ENCODE measurements at places on chromosomes 5 and 9. TPM values are rescaled to one million over a fixed set of nuclear protein-coding genes. Genes with fewer than 3 reads are reported as not detected.

Gene TNFSF15
- 5.4 TPM for total RNA-seq

Gene PCDHGB3
- total RNA-seq = 2.7 TPM

DNA sequence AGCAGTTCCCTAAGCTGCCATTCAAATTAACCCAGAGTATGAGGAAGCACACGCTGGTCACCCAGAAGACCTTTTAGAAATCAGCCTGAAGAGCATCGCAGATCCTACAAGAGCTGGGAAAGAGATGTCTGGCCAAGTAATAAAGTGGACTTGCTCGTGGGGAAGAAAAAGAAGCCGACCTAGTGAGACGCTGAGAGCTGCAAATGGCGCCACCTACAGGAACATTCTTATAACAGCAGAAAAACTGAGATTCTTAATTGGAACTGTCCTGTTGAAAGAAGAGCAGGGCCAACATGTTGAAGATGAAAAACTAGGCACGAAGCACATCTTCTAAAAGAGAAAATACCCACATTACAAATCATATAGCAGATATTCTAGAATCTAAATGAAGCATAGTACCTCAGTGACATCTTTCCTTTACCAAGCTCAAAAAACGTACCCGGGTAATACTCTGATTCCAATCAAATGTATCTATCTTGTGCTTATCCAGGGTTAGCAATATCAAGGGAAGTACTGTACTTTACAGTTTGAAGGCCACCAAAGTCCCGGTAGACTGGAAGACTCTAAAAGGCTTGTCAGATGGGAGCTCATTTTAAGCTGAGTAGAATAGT, 3.9 kb upstream of the GNAQ start:
- no peak for DNase-seq

DNA sequence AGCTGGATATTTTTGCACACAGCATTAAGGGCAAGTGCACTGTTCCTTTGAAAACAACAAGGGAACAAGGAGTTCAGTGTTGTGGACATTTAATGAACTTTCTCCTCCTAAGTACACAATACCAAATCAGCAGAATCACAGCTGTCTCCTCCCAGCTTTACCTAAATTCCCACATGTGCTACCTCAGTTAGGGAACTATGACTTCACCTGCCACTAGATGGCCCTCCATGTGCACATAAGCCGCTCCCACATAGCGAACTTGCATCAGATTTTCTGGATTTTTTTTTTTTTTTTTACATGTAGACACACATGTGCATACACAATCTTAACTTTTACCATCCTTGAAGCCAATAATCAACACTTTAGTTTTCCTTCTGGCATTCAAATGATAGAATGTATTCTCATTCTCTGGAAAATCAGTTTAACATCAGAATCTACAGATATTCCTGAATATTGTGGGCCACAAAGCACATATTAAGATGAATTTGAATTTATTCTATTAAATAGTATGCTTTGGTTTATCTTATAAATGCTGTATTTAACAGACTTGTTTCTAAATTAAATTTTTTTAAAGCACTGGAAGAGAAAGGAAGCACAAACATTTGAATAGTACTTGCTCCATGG, 123.6 kb downstream of the PALM2AKAP2 start:
- no peak for DNase-seq

- DNase-seq = no peak
Measured at GRCh38 chr5:147780924-147781573, 1.5 kb downstream of the JAKMIP2 start.

- no peak for DNase-seq
Measured at GRCh38 chr9:120532891-120533290, 47.1 kb downstream of the CDK5RAP2 start.

Gene CDX1
- 0.30 TPM for total RNA-seq

Gene GKAP1
- 28.3 TPM for total RNA-seq

DNA sequence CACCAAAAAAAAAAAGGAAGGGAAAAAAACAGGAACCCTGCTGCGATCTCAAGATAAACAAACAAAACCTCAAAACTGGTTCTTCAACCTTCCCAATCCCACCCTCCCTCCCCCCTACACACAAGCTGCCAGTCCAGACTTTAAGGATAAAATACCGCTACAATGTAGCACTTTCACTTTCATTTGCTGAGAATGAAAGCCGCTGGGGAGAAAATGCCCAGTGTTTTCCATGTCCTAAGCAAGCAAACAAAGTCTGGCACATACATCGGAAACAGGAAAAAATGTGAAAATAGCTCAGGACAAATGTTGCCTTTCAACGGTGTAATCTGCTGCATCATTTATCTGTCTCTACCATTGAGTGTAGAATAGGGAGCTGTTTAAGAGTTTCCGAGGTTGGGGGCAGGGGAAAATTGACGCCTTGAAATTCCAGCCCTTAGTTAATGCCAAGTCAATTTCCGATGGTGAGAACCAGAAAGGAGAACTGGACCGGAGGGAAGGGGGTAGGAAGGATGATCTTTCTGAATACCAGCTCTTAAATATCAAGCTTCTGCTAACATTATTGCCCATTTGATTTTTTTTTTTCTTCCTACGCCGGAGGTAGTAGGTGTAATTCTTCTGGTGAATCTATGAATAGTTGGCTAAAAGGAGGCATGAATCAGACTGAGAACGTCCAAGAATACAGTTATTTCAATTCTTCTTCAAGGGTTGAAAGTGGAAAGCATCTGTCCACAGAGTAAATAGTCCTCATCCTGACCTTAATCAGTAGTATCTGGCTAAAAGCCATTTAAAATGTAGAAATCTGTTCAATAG, 1.2 kb upstream of the ADAMTS6 start:
- no peak for DNase-seq

GRCh38 chr5:39107350-39107749, 33.2 kb upstream of the RICTOR start:
- DNase-seq = no peak

DNA sequence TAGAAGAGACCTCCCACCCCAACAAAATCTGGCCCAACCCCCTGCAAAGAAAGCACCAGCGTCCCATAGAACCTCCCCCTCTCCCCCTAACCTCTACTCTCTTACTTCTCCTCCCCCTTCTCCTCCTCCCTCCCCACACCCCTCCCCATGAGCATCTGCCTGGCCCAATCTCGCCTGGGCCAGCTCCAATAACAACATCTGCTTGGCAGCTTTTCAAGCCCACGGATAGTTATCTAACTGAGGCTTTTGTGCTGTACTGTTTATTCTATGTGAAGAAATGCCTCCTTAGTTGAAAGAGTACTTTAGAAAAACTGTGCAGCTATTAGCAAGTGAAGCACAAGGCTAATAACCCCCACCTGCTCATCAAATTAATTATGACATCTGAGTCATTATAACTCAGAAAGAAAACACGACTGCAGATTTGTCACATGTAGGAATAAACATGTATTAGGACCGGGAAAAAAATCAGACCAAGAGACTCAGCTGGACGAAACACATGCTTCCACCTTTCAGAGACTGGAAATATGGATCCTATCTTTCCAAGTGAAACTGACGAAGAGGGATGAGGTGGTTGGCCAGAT, 42.8 kb downstream of the NFIB start:
- DNase-seq = no peak

DNA sequence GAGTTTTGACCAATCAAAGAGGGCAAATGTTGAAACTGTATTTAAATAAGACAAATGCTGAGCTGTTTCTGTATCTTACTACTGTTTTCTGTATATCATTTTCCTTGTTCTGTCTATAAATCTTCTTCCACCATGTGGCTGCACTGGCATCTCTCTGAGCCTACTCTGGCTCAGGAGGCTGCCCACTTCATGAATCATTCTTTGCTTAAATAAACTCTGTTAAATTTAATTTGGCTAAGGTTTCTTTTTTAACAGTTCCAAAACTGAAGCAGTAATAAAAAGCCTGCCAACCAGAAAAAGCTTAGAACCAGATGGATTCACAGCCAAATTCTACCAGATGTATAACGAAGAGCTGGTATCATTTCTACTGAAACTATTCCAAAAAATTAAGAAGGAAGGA, 40.2 kb upstream of the TAS2R1 start:
- no peak for DNase-seq

DNA sequence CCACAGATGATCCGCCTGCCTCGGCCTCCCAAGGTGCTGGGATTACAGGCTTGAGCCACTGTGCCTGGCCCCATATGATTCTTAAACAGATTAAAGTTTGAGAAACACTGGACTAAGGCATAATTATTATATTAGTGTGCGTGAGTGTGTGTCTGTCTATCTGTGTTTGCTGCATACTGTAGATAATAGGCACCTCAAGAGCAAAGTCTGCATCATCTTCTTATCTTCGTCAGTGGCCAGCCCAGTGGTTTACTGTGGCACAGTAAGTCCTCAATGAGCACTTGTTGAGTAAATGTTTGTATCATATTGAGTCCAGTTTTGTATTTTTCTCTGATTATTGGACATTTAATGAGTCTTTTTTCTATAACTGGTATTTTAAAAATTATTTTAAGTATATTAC, 81.7 kb downstream of the ITGA1 start:
- no peak for DNase-seq

Gene FAM170A
- not detected for total RNA-seq

Gene CAMK4
- 1.9 TPM for total RNA-seq

Gene PTCD2
- 17.8 TPM for total RNA-seq

Gene LECT2
- not detected for total RNA-seq

Gene DDX4
- total RNA-seq = not detected

GRCh38 chr5:169695025-169695625, 58.0 kb downstream of the DOCK2 start:
- DNase-seq = no peak

- no peak for DNase-seq
Measured at GRCh38 chr5:113800686-113801085, 287.2 kb downstream of the YTHDC2 start.

GRCh38 chr5:171454549-171454948, 35.1 kb downstream of the FGF18 start:
- DNase-seq = no peak

Gene GTF3C4
- total RNA-seq = 20.9 TPM

Gene ARSI
- total RNA-seq = 3.1 TPM

DNA sequence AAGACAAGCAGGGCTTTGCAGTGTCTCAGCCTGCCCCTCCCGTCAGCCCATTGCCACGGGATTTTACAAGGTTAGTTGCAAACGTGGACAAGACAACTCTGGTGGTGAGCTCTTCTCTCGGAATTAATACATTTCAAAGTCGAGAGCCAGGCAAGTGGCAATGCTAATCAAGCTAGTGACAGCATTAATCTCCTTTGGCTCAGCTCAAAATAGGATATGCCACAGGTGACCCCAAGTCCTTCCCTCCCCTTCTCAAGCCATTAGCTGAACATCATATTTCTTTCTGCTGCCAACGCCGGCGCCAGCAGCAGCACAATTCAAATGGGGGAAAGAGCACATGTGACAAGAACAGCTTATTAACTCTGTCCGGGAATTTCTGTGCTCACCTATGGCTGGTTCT, 190.1 kb downstream of the ATPSCKMT start:
- DNase-seq = no peak

- DNase-seq = no peak
Measured at GRCh38 chr5:127373858-127374491, 83.4 kb downstream of the MEGF10 start.

Gene NSUN2
- 56.9 TPM for total RNA-seq

DNA sequence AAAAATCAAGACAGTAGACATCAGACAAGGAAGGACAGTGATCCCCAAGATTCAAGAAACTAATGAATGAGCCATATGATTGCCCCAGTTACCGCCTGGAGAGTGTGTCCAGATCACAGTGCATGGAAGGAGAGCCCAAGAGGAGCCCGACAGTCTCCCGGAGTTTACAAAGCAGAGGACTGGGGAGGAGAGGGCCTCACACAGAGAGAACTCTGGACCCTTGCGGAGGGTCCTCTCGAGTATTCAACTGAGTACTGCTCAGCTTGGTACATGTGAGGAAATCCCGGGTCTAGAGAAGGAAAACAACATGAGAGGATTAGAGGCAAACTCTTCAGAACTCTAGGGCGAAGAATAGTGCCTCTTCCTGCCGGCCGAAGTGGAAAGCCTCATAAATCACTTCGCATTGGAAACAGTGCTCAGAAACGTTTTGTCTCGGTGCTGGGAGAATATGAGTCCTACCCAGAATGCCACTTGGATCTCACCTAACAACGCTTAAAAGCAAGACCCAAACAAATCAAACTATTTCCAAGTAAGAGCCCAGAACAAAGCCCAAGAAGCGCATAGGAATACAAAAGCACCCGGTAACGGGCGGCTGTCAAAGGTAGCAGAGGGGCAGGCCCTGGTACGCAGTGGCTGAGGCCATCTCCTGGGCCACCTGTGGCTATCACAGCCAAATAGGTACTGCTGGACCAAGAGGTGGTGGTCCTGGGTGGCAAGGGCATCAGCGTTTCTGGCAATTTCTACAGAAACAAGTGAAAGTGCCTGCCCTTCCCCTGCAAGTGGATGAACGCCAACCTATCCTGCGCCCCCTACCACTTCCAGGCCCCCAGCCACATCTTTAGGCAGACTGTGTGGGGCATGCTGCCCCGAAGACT, 36.0 kb downstream of the FAM78A start:
- no peak for DNase-seq

GRCh38 chr9:112076814-112077213, 98.3 kb downstream of the SUSD1 start:
- no peak for DNase-seq

Gene CCNJL
- total RNA-seq = 15.6 TPM

Gene SPINK7
- not detected for total RNA-seq

- DNase-seq = no peak
Measured at GRCh38 chr5:177475563-177476427, 2.4 kb upstream of the DBN1 start.

Gene TMOD1
- 12.6 TPM for total RNA-seq

Gene IFNA17
- not detected for total RNA-seq

Gene ZDHHC11
- 64.6 TPM for total RNA-seq

DNA sequence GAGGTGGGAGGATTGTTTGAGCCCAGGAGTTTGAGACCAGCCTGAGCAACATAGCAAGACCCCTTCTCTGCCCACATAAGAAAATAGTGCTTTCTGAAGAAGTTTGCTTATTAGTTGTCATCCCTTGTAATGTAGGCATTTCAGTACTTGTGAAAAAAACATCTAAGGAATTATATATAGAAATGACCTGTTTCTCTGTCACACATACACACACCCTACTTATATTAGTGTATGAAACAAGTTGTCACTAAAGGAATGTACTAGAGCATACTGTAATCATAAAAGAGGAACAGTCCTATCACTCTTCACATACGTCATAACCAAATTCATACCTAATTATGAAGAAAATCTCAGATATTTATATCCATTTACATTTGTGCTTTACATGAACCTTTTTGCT, 122.0 kb downstream of the NIPBL start:
- no peak for DNase-seq

GRCh38 chr5:76690704-76691466, 25.0 kb upstream of the F2R start:
- no peak for DNase-seq

DNA sequence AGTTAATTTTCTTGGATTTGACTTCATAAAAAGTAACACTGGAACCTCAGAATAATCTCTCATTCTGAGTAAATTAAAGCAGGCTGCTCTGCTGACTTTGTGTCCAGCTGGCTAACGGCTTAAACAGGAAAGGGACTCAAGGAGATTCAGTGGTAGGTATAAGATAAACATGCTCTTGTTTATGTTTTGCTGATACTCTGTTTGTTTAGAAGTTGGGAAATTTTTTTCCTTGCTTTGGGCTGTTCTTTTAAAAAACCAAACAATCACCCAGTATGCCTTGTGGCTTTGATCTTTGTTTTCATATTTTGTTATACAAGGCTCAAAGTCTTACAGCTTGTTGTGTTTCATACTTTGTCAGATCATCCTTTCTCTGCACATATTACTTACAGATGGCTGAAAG, 237.6 kb upstream of the RIOK2 start:
- no peak for DNase-seq

Gene PTPN3
- 11.5 TPM for total RNA-seq

GRCh38 chr9:96412174-96412913, 5.8 kb downstream of the ZNF367 start:
- no peak for DNase-seq

Data from upper lobe of left lung (tissue), 6 donors.